ENCODE measurements at places on chromosomes 13 and 19. TPM values are rescaled to one million over a fixed set of nuclear protein-coding genes. Genes with fewer than 3 reads are reported as not detected.

APLP1 gene
- total RNA-seq = 328 TPM

ICAM5 gene
- 2.5 TPM for total RNA-seq

PDS5B gene
- total RNA-seq = 141 TPM

GNA15 gene
- 1.4 TPM for total RNA-seq

WDR62 gene
- total RNA-seq = 2.3 TPM

ATP4B gene
- 0.23 TPM for total RNA-seq

TNNI3 gene
- 3.5 TPM for total RNA-seq

SYNE4 gene
- total RNA-seq = 1.6 TPM

RXFP2 gene
- 0.69 TPM for total RNA-seq

DNMT1 gene
- 35.1 TPM for total RNA-seq

PINLYP gene
- total RNA-seq = 8.1 TPM

KLK6 gene
- not detected for total RNA-seq

SHC2 gene
- 21.0 TPM for total RNA-seq

PSPN gene
- total RNA-seq = 3.2 TPM

RBM26 gene
- total RNA-seq = 64.8 TPM

KLF12 gene
- 69.4 TPM for total RNA-seq

GSK3A gene
- 34.6 TPM for total RNA-seq

TSPAN16 gene
- total RNA-seq = 0.46 TPM

NHLRC3 gene
- total RNA-seq = 44.8 TPM

ZNF17 gene
- 30.7 TPM for total RNA-seq

PBX4 gene
- total RNA-seq = 10.6 TPM

ZNF223 gene
- 12.0 TPM for total RNA-seq

CEACAM20 gene
- total RNA-seq = not detected

SIN3B gene
- total RNA-seq = 52.6 TPM

EEF2 gene
- total RNA-seq = 1,635 TPM

KRTDAP gene
- not detected for total RNA-seq

ZFP14 gene
- total RNA-seq = 42.2 TPM

SIGLEC8 gene
- 2.3 TPM for total RNA-seq

C13orf42 gene
- 0.23 TPM for total RNA-seq

PRMT1 gene
- 211 TPM for total RNA-seq
